GM13977 (cell line): ENCODE measurements at places on chromosomes 7 and 10.
A peak's percentile ranks its signal among the peaks of the same experiment; 100 is the strongest.

DNA sequence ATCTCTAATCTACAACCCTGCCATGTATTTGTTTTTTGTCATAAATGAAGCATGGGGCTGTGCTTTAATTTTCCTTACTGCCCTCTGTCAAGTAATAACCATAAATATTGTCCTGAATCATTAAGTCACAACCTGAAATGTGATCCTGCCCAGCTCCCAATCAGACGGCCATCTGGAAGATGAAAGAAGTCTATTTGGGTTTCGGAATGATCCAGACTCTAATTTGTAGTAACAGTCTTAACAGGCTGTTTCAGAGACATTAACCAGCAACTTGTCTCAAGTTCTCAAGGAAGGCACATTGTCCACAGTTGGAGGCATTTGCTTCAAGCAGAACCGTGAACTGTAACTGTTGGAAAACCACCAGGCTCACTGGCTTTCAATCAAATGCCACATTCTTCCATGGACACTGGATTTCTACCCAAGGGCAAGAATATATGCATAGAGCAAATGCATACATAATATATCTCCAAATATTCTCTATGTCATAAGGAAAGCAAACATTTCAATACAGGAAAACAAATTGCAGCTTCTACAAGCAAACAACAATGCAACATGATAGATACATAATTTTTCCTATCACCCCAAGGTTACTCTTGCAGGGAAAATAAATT lies 405.2 kb upstream of the NPVF start:
- no peak for DNase-seq

- DNase-seq: peak; percentile 57
Measured at GRCh38 chr7:90816511-90817142, 220.5 kb downstream of the CDK14 start.

DNA sequence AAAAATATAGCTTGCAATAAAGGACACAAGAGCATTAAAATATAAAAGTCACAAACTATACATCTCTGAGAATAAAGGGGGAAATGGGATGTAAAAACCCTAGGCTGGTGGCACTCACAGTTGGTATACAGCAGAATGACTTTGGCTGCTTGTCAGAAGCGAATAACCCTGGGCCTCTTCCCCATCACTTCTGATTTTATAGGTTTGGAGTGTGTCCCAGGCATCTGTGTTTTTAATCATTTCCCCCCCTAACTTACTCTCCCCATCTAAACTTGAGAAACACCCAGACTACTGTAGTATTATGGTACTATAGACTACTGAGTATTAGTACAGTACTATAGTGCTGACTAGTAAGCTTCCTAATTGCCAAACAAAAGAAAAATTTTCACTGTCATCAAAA lies 1.8 kb upstream of the RPA3 start:
- no peak for DNase-seq

GRCh38 chr7:123431075-123431614 lies 103.2 kb downstream of the IQUB start:
- no peak for DNase-seq

DNA sequence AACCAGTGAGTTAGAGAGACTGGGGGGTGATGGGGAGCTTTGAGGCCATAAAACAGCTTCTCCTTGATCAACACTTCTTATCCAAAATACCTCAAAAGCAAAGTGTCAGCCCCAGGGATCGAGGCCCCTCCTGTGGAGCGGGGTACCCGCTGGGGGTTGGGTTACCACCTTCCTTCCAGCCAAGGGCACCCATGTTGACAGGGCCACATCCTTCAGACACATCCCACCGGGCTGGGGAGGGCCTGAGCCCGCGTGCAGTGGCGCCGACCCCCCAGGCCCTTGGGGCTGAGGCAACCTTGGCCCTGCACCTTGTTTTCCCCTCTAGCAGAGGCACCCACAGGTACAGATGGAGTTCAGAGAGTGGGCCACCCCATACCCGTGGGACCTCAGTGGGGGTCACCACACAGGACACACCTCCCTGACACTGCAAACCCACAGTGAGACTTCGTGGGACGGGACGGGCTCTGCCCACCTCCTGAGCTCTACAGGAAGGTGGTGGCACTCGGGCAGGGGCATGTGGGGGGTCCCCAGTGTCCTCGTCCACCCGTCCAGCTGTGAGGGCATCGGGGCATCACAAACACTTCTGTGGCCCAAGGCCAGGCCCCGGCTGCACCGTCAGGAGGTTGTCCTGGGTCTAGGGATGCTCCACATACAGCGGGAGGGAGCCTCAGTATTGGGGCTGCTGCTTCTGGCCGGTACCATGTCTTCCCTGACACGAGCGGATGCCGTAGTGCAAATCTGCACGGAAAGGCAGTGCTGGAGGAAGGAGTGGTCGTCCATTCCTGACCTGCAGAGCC lies 10.7 kb downstream of the DPYSL4 start:
- DNase-seq: no peak

- no peak for DNase-seq
Measured at GRCh38 chr7:163971-164881, 28.1 kb upstream of the FAM20C start.

DNA sequence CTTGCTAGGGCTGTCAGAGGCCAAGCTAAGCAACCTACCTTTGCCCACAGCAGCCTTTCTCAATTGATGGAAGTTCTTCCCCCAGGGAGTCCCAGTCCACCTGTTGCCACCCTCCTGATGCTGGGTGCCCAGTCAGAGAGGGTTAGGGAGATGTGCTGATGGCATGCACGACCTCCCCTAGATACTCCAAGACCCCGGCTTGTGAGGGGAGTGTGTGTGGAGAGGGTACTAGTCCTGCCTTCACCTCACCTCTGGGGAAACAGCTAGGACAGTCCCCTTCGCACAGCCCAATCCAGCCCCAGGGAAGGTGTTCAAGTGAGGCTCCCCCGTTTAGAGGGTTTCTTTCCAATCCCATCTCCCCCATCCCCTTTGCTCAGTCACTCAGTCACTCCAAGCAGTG lies 1.3 kb upstream of the UNC5B start:
- peak; percentile 12 for DNase-seq

DNA sequence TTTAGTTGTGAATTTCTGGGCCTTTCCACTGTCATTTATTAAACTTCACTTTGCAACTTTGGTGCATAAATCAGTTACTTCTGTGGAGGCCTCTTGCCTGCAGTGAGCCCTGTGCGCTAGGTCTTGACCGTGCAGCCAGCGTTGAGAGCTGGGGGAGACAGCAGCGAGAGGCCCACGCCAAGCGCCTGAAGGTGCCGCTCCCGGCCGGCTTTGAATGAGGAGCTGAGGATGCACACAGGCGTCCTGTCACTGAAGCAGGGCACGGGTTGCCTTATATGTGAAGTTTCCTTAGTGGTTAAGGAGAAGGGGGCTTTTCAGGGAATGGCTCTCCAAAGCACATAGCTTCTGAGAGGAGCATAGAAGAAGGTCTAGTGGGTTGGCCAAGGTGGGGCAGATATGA lies 70.9 kb upstream of the CCNY start:
- no peak for DNase-seq

DNA sequence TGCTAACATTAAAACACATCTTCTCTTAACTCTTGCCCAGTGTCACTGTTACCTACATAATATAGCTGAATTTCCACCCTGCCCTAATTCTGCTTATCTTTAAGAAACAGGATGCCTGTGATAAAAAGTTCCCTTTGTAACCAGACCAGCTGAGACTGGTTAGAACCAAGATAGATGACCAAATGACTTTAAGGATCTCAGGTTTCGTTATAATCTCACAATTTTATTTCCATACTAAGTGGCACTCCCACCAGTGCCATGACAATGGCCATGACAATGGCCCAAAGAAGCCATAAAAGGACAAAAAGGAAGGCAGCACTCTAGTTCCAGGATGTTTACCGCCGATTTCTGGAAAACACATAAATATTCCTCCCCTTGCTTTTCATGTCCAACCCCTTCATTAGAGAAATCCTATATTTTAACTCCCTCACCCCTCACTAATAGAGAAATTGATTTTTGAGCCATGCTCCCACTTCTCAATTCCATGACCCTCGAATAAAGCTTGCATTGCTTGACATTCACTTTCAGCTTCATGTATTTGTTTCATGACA lies 126.1 kb downstream of the ELAPOR2 start:
- no peak for DNase-seq

DNA sequence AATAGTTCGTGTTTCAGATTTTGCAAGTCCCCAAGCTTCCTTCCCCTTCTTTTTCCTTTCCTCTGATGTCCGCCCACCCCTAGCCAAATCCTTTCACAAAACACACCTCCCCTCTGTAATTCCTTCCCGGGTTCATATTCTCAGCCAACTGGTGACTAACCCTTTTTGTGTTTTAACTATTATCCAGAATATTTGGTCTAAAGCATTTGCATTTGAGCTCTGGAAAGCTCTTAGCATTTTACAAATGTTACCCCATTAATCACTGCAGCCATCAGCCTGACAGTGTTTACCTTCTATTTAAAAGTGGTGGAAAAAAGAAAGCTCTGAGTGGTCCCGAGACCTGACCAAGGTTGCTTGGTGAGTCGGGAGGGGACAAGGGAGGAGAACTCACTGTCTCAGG lies 139.0 kb downstream of the CREB5 start:
- no peak for DNase-seq

GRCh38 chr7:158847451-158847866 lies 8.9 kb upstream of the DYNC2I1 start:
- DNase-seq: no peak

- DNase-seq: no peak
Measured at GRCh38 chr7:113128031-113128430, 9.7 kb upstream of the SMIM30 start.

DNA sequence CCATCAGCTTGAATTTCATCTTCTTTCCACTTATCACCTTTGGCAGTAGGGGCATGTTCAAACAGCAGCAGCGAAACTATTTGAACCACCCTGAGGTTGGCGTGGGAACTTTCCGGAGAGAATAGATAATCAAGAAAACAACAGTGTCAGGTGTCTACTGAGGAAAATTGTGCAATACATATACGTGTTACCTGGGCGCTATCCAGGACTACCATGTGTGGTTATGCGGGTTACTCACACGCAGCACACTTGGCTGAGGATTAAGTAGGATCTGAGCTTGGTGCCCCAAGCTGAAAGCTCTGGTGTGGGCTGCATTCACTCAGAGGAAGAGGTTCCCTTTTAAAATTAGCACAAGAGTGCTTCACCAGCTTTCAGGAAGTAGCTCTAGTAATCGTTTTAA lies 8.8 kb upstream of the ABI1 start:
- DNase-seq: no peak

GRCh38 chr10:52623761-52624160 lies 148.8 kb downstream of the MBL2 start:
- DNase-seq: no peak

GRCh38 chr10:49478819-49479218 lies 60.1 kb downstream of the ERCC6 start:
- DNase-seq: no peak

DNA sequence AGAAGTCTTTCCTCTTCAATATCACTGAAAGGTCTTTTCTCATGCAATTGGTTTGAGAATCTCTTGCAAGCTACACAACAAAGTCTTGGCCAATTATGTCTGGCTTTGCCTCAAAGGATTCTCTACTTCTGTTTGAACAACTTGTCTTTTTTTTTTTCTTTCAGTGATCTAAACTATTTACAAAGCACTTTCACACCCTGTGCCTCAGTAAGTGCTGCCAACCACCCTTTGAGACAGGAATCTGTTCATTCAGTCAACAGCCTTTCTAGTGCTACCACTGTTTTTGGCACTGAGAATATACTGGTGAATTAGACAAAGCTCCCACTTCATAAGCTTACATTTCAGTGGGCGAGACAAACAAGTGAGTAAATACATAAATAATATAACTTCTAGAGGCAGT lies 26.9 kb upstream of the SDK1 start:
- no peak for DNase-seq

- DNase-seq: no peak
Measured at GRCh38 chr7:140027858-140028257, 34.9 kb downstream of the PARP12 start.

DNA sequence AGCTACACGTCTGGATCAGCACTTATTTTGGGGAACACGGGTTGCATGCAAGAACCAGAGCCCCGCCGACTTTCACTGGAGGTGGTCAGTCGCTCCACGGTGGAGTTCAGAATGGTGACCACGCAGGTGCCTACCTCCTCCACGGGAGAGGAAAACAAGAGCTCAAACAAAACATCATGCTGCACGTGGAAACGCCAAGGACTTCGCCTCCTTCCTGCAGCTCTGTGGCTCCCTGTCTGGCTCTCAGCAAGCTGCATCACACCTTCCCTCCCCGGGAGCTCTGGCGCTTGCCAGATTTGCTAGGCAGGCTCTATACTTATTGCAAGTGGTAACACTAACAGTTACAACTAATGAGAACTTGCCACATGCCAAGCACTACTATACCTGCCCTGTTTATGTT lies 26.0 kb downstream of the GSDME start:
- DNase-seq: no peak

DNA sequence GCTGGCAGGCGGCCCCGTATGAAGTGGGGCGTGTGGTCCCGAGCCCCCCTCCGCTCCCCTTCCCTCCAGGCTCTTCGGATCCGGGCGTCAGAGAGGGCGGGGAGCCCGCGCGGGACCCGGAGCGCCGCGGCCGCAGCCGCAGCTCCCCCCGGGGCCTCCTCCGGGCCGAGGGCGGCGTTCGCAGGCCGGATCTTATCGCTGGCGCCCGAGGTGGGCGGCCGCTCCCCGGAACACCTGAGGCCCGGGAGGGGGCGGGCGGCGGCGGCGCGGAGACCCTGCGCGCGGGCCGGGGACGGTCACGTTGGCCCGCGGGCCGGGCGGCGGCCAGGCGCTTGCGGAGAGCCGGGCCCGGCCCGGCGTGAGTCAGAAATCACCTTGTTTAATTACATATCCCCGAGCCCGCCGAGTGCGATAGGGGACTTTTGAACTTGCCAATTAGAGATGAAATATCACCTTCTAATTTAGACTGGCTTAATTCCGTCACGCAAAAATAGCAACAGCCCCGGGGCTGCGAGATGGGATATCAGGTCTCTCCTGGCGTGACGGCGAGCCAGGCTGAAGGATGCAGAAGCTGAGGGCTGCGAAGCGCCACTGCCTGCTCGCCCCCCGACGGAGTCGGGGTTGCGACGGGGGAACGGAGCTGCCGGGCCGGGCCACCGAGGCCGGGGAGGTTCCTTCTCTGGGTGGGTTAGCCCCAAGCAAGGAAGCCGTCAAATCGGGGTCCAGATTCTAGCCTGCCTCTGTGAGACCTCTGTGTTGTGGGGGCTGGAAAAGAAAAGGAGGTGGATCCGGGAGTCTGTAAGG lies 43.4 kb downstream of the LDB3 start:
- DNase-seq: peak; percentile 89

DNA sequence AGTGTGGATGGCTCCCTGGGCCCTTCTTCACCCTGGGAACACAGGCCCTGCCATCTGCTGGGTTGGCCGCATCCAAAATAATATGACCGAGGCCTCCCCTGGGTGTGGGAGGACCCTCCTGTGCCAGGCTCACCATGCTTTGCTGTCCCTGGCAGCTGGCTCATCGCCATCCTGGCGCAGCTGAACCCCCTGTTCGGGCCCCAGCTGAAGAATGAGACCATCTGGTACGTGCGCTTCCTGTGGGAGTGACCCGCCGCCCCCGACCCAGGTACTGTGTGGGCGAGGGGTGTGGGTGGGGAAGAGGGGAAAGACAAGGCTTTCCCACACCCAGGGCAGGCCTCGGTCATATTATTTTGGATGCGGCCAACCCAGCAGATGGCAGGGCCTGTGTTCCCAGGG lies 4.8 kb downstream of the ATP6V0E2 start:
- DNase-seq: no peak
